ENCODE measurements at places on chromosomes 6 and 20.

DNA sequence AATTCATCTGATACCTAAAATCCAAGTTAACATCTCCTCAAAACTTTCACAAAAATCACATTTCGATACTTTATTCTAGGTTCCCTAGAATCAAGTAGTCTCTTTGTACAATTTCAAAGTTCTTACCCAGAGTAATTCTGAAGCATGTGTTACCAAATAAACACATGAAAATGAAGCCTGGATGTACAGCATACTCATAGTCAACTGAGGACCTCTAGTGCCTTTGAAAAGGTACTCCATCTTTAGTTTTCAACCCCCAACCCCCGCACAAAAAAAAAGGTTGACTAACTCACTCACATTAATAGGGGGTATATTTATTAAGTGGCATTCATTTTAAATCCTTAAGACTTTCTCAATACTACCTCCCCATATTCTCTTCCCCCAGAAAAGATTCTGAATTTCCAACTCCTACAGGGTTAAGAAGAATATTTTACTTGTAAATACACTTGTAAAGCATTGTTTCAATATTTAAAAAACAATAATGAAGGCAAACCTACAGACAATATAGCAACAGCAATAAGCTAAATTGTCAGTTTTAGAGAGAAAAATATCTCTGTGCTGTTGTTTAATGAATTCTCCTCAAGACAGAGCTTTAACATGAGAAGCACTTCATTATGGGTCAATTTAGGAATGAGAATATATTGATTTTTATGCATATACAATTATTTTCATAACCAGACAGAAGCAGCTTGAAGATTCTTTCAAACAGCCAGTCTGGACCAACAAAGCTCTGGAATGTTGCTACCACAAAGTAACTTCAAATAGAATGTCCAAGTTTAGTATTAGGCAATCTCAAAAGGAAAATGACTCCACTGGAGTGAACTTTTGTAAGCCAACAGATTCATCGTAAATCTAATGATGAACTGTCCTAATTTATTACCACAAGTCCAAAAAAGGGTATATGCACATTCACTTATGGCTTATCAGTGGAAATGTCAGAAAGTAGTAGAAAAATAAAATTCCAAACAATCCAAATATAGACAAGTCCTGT is 3.3 kb downstream of the PLN start:
- DNase-seq, result no peak

- no peak for DNase-seq
Measured at GRCh38 chr6:92586236-92586977, 833.0 kb downstream of the EPHA7 start.

GRCh38 chr6:17156966-17157365 is 55.1 kb downstream of the STMND1 start:
- DNase-seq, result no peak

- no peak for DNase-seq
Measured at GRCh38 chr6:168308390-168309144, 11.0 kb downstream of the DACT2 start.

- no peak for DNase-seq
Measured at GRCh38 chr20:63877755-63878470, 12.8 kb downstream of the TPD52L2 start.

- DNase-seq, result no peak
Measured at GRCh38 chr20:20711413-20711812, 1.0 kb downstream of the RALGAPA2 start.

DNA sequence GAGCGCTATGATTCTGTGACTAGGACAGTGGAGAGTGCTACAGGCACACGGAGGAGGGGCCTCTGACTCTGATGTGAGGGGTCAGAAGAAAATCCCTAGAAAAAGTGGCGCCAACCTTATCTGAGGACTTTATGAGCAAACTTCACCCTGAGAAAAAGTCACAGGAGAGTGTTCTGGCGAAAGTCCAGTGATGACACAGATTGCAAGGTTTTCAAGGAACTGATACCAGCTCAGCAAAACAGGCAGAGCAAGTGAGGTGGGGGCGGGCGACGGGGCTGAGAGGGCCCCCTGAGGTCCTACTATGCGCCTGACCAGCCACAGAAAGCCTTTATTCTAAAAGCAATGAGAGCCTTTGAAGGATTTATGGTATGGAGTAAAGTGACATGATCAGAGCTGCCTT is 73.3 kb downstream of the SLC22A23 start:
- no peak for DNase-seq

DNA sequence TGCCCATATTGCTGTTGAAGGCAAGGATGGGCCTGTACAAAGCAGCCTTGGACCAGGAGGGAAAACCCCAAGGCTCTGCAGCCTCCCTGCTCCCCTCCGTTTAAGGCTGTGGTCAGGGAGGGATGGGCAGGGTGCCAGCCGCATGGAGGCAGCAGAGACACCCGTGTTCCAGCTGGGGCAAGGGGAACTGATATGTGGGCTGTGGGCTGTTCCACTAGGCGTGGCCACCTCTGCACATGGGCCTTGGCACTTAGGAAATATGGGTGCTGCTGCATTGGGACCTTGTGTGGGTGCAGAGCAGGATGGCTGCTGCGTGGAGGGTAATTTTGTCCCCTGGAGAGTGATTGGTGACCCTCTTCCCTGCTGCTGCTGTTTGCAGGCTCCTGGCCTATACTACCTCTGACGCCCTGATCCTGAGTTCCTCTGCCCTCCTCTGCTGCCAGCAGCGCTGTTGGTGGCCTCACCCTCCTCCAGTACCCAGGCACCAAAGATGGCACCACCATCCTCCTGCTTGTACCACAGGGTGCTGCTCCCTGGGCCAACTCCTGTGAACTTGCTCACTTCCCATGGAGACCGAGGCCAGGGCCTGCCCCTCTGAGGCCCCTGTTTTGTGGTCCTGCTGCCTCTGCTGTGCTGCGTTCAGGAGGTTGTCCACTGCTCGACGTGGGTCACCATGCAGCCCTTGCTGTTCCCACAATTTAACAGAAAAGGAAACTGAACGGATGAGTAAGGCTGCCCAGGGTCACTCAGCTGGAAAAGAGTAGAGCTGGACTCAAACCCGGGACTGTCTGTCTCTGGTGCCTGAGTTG is 35.3 kb downstream of the PANK2 start:
- peak; percentile 33 for DNase-seq

DNA sequence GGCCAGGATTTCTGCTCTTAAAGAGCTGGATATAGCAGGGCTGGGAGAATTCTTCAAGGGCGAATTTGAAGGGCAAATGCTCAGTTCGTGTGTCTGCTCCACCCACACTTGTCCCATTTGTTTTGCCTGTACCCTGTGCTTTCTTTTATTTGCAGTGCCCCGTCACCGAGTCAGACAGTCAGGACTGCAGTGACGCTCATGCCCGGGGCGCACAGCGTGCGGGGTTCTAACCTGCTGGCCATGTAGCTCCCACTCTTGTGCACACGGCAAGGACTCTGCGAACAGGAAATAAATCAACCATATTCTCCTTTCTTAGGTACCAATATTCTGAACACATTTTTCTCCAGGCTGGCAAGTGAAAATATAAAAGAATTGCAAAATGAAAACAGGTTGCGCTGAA is 17.7 kb downstream of the LYRM4 start:
- DNase-seq, result no peak

DNA sequence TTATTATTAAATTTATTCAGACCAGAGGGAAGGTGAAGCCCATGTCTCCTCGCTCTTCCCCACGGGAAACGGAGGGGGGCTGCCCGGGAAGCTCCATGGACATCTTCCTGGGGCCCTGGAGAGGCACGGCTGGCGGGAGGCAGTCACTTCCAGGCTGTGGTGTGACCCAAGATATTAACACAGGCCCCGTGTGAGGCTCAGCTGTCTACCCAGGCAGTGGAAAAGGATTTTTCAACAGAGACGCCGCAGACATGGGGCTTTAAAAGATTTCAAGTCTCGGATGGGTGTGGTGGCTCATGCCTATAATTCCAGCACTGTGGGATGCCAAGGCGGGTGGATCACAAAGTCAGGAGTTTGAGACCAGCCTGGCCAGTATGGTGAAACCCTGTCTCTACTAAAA is 117.9 kb downstream of the ERMARD start:
- DNase-seq, result no peak

DNA sequence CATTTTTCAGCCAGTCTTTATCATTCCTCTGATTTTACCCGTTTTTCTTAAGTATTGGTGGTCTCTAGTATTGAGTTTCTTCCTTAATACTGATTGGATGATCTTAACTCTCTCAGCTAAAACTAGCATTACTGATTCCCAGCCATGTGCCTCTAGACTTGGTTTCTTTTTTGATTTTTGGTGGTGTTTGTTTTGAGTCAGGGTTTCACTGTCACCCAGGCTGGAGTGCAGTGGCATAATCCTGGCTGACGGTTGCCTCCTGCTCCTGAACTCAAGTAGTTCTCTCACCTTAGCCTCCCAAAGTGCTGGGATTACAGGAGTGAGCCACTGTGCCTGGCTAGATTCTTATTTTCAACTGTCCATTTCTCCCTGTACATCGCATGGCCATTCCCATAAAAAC is 24.9 kb downstream of the DPPA5 start:
- DNase-seq, result no peak

DNA sequence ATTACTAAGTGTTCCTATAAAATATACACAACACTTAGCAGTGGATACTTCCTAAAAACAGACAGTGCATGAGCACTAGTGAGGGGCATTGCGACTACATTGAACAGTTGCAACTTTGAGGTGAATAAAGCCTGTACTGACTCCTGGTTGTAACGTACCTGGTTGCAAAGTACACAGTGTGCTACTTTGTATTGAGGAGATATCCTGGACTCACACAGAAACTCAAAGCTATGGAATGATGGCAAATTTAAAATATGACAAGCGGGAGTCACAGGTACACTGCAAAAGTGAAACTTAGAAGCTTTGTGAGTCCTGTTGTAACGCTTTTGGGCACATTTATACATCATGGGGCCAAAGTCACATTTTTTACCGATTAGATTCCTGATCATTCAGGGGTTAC is 55.6 kb upstream of the HLA-A start:
- no peak for DNase-seq

- DNase-seq, result no peak
Measured at GRCh38 chr6:42653851-42654250, 68.5 kb downstream of the PRPH2 start.

GRCh38 chr6:38177882-38178583 is 358.5 kb downstream of the ZFAND3 start:
- DNase-seq, result no peak

DNA sequence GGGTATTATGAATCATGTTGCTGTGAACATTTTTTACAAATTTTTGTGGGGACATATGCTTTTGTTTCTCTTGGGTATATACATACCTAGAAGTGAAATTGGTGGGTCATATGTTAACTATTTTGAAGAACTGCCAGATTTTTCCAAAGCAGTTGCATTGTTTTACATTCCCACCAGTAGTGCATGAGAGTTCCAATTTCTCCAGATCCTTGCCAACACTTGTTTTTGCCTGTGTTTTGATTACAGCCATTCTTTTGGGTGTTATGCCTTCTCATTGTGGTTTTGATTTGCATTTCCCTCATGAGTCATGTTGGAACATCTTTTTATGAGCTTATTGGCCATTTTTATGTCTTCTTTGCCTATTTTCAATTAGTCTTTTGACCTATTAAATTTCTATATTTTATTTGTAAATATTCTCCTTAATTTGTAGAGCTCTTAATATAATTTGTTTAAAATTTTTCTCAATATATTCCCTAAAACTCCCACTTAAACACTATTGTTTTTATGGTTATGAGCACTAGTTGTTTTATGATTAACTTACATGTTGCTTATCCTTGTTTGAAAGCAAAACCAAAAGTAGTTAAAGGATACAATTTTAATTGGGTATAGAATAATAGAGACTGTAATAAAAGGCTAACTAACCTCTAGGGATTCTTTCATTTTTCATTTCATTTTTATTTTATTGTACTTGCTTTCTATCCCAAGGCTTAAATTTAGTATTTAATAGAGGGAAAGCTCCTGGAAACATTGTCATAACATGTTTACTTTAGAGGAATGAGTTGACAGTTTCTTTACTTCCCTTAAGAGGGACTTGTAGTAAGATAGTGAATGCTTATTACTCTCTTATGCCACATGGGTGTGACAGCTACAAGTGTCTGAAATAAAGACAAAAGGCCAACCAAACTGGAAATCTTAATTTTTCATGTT is 5.5 kb downstream of the UBR2 start:
- no peak for DNase-seq

GRCh38 chr6:14671261-14671681 is 553.7 kb downstream of the CD83 start:
- no peak for DNase-seq

DNA sequence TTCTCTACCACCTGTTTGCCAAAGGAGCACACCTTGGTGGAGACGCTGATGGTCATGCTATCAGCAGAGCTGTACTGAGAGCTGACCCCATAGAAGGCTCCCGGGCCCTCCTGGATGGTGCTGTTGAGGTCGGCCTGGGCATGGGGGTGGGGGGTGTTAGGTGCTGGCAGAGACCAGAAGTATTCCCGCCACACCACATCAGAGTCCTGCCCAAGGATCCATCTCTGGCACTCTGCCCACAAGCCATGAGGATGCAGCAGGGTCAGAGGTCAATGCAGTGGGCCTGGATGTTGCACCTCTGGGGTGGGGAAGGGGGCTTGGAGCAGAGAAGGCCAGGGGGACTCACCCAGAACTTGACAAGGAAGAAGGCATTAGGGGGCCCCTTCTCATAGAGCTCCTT is 7.4 kb downstream of the RPL10A start:
- DNase-seq, result no peak
